A172 (cell line): ENCODE measurements at places on chromosomes 2 and 18. TPM values are rescaled to one million over a fixed set of nuclear protein-coding genes. Genes with fewer than 3 reads are reported as not detected.

- DNase-seq: peak; percentile 55
Measured at GRCh38 chr18:70333757-70334156, 44.9 kb downstream of the SOCS6 start.

- DNase-seq: no peak
Measured at GRCh38 chr2:84901593-84902120, 3.8 kb upstream of the TMSB10 start.

GRCh38 chr2:54176577-54176976 lies 61.2 kb downstream of the ACYP2 start:
- DNase-seq: peak; percentile 51

- DNase-seq: peak; percentile 33
Measured at GRCh38 chr2:71299507-71299906, 32.1 kb upstream of the ZNF638 start.

DNA sequence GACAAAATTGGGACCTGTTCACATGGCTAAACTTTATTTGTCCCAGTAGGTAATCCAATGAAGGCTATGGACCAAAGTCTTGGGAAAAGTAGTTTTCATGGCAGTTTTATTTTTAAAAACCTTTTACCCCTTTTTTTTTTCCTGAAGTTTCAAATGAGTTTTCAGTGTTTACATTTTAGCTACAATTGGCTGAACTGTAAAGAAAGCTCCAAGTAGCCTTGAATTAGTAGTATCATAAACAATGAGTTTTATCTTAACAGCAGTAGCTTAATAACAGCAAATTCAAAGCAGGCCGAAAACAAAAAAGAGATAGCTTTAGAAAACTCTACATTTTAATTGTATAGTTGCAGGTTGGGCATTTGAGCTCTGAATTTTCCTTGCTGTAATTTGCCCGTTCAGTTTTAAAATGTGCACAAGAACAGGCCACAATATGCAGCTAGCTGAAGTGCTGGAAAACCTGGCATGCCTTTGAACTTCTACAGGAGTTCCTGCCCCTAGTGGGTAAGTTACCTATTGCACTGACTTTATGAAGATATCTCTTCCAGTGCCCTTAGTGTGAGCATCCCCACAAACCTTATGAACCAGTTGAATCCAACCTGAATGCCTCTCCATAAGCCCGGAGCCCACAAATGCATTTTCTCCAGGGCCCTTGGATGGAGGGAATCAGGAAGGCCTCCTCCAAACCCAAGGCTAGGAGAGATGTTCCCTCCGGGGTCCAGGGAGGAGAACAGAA lies 106.7 kb downstream of the XRCC5 start:
- DNase-seq: peak; percentile 52

- no peak for DNase-seq
Measured at GRCh38 chr2:72673279-72673678, 152.6 kb downstream of the EXOC6B start.

GRCh38 chr2:198639580-198639979 lies 818.2 kb downstream of the SATB2 start:
- DNase-seq: no peak

- DNase-seq: peak; percentile 70
Measured at GRCh38 chr2:133837441-133838094, 269.3 kb upstream of the NCKAP5 start.

DNA sequence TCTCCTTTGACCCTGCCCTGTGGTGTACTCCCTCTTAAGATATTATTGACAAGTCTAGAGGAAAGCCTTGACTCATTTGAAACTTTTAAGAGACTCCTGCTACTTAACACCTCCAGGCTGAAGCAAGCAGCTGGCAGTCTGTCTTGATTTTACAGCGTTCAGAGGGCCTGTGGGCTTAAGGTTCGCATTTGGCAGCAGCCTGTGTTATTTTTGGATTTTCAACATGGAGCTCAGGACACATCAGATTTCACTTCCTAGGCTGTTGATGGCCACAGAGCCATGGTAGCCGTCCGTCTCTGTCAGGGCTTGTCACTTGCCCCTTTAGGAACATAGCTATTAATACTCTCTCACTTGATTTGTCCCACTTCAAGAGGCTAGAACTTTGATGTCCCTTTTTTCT lies 73.6 kb downstream of the VWA3B start:
- no peak for DNase-seq

DNA sequence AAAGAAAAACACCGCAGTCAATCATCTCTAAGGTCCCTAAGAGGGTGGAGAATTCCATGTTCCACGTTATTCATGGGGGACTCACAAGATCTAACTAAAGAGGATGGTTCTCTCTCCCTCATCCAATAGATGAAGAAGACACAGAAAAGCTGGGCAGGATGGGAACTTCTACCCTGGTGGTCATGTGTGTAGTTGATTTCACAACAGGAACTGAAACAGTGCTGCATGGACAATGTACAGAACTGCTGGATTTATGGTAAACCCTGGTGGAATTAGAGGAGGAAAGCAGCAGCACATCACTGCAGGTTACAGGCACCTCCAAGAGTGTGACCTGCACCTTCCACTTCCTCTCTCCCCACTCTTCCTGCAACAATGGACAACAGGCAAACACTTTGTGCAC lies 31.4 kb downstream of the FECH start:
- DNase-seq: no peak

DNA sequence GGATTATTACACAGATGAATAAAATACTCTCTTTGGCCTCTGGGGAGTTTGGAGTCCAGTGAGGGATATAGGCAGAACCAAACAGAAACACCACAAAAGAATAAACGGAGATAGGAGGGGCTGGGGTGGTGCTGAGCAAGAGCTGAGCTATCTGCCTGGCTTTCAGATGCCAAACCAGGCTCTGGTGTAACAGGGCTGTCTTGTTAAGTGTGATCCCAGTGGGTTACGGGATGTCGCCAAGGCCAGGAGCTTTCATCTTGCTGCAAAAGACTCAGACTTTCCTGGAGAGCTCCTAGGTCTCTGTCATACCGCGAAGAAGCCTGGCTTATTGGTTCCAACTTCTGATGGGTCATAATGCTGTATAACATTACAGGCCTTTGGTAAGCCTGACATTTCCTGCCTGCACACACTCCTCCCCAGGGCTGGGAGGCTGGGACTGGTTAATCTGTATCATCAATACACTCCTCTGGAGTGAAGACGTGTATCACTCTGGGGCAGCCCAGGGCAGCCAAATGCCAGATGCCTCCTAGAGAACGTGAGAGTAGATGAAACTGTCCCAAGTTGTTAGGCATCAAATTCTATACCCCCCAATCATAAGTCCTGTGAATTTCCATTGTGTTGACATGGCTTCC lies 60.5 kb downstream of the STPG4 start:
- DNase-seq: no peak

GRCh38 chr2:66438498-66438833 lies 3.5 kb downstream of the MEIS1 start:
- DNase-seq: no peak

GRCh38 chr2:131126436-131126835 lies 21.3 kb downstream of the PLEKHB2 start:
- no peak for DNase-seq

DNA sequence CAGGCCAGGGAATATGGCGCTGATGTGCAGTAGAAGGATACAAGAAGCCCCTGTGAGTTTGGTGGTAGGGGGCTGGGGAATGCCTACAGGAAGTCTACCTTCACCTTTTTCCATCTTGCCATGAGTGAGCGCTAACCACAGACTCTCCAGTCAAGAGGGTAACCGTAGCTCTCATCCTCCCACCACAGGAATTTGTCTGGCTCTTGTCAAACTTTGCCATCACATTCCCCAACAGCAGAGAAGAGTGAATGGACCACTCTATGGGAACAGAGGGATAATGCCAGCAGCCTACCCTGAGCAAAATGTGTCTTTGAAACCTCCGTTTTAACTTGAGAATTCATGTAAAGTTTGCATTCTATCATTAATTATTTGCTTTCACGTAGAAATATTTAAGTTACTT lies 168.3 kb downstream of the NRP2 start:
- no peak for DNase-seq

DNA sequence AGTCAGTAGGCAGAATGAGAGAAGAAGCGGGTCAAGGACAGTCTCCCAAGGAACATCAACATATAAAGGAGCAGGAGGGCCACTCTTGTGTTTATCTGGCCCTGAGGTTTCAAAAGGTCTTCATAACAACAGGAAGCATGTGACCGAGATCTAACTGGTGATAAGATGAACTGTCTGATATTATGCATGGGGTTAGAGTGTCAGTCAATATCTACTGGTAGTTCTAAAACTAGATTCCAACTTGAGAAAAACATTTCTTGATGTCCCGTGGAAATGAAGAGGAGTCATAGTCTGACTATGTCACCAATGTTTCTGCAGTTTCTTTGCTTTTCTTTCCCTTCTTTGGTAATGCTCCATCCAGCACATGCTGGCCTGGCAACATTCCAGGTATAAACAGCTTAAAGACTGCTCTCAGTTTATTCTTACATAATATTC lies 77.5 kb upstream of the ITPRID2 start:
- DNase-seq: peak; percentile 52

DNA sequence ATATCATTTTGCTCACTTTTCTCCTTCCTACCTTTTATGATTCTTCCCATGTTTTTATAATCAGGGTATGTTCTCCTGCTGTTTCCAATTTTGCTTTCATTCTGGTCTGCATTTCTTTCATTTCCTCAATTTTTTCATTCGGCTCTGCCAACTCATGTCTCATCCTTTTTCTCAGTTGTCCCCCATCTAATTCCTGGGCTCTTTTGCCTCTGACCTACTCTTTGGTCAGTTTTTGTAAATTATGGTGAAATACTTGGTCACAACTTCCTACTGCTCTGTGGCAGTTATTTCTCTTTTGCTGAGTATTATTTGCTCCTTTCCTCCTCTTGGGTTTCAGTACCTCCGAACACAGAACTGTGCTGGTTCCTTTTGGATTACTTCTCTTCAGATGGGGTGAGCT lies 27.5 kb downstream of the MYO7B start:
- no peak for DNase-seq

GRCh38 chr2:201059961-201060755 lies 11.3 kb downstream of the HYCC2 start:
- no peak for DNase-seq

DNA sequence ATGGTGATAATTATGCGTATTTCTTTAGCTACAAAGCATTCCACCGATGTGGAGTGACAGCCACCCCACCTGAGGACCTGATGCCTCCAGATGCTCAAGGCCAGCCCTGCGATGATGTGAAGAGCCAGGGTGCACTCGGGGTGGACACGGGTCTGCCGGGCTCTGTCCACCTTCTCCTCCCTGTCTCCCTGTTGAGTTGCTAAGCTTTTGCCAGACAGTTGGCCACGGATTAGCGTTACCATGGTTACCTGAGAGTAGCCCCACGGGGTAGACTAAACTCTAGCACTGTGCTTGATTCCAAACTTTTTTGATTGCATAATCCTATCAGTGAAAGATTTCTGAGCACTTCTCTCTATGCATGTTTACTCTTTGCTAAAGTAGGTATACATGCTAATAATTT lies 86.2 kb downstream of the SMIM21 start:
- no peak for DNase-seq

GRCh38 chr18:72056171-72056570 lies 488.0 kb downstream of the CBLN2 start:
- DNase-seq: no peak

- DNase-seq: no peak
Measured at GRCh38 chr18:75140296-75140695, 68.6 kb downstream of the PTGR3 start.

DNA sequence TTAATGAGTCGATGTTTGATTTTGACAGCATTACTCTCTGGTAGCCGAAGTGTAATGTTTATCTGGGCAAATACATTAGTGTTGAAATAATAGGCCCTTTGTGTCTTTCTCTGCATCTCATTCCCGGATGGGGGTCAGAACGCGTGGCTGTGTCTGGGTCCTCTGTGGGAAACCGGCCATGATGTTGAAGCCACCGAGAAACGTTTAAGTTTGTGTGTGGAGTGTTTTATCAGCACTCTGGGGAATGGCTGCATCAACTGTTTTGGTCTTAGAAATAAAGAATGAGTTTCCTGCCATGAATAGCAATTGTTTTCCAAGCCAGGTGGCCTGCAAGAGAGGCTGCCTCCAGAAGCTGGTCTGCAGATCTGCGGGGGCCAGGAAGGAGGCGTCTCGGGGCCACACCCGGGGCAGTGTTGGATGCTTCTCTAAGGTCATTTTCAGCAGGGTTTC lies 69.7 kb downstream of the RNF144A start:
- DNase-seq: no peak

AKAIN1 gene
- total RNA-seq: not detected in 2 replicates

CARF gene
- total RNA-seq: 7.0 and 8.8 TPM in 2 replicates

HOXD10 gene
- 18.1 and 21.7 TPM in 2 replicates for total RNA-seq

FBXO41 gene
- 2.4 and 2.9 TPM in 2 replicates for total RNA-seq

DES gene
- total RNA-seq: 30.0 and 34.5 TPM in 2 replicates

PMAIP1 gene
- total RNA-seq: 14.7 and 23.2 TPM in 2 replicates

LIMS3 gene
- total RNA-seq: 1.4 and 2.9 TPM in 2 replicates

PLGLB1 gene
- 0.43 and 2.5 TPM in 2 replicates for total RNA-seq

MC4R gene
- 2.7 and 3.9 TPM in 2 replicates for total RNA-seq

GKN2 gene
- 0.24 and 1.9 TPM in 2 replicates for total RNA-seq

CROCC2 gene
- total RNA-seq: 0.02 TPM in 1 of 2 replicates, not detected in the other

LAMA3 gene
- total RNA-seq: 1.5 and 2.7 TPM in 2 replicates

DSG1 gene
- not detected in 2 replicates for total RNA-seq

SCN9A gene
- 6.3 and 8.2 TPM in 2 replicates for total RNA-seq

RAMP1 gene
- total RNA-seq: 32.4 and 35.2 TPM in 2 replicates
